ENCODE measurements at places on chromosomes 4 and X.
A peak's percentile ranks its signal among the peaks of the same experiment; 100 is the strongest.

DNA sequence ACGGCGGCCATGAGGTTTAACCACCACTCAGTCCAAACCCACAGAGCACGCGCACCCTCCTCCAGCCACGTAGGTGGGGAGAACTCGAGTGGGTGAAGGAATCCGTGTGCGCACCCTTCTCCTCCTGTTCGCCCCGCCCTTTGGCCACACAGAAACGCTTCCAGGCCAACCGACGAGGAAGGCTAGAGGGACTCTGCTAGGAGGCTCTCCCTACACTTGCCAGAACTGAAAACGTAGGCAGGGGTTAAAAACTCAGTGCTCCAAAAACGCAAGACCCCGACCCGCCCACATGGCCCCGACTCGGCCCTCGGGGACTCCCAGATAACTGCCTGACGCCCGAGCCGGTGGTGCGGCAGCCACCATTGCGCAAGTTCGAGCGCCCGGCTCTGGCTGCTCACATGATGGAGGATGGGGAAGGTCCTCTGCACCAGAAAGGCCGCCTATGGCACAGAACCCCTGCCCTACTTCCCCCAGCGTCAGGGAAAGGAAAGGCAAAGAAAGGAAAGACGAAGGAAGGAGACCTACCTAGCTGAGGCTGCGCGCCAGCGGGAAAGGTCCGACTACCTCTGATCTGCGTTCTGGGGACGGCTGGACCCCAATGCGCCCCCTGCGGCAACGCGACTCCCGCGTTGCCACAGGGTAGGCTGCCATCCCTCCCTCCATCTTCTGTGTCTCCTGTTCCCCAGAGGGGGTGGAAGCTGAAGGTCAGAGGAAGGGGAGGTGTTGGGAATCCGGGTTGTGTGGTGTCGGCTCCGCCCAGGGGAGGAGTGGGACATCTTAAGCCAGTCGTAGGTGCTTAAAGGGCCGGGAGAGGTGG, 201.9 kb upstream of the AGTR2 start:
- DNase-seq: peak; percentile 57

DNA sequence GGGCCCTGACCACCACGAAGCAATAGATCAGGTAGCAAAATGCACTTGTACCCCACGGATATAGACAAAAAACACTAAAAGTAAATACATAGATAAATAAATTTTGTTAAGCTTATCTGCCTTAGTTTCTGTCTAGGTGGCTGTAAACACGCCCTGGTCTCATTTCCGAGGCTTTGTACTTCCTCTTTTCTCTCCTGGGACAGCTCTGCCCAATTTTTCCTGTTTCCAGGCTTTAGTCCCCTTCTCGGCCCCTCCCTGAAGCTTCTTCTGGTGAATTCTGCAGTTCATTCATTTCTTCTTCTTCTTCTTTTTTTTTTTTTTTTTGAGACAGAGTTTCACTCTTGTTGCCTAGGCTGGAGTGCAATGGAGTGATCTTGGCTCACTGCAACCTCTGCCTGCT, 73.4 kb upstream of the STOX2 start:
- DNase-seq: no peak

DNA sequence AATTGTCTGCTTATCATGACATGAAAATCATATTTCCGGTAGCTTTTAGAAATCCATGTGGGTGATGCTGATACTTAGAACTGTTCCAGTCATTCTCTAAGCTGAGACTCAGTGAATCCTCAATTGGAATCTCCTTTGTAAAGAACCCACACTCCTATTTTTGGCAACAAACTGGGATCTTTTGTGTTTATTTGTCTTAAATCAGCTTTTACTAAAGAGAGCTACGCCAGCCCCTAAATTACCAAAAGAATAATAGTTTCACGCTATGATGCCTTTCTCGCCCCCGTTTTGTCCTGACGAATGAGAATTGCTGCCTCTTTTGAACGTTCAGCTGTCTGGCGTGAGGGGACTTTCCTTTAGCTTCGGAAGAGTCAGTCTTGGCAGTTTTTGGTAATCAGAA, 195.9 kb downstream of the SHOX start:
- no peak for DNase-seq

DNA sequence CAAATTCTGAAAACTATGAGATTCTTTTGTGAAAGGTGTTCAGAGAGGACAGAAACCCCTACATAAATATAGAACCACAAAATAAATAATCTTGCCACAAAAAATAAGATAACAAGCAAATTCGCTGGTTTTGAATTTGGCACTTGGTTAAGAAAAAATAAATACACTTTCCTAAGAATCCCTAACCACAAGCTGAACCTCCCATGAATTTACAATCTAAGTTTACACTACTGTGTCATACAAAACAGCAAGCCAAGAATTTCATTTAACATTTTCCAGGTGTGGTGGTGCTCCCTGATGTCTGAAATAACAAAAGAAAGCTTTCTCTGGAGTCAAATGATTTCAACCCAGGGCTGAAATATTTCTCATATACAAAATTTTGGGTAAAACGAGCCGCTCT, 121.0 kb downstream of the KCNIP4 start:
- no peak for DNase-seq

GRCh38 chrX:53211391-53211978, 13.5 kb downstream of the KDM5C start:
- no peak for DNase-seq

- DNase-seq: no peak
Measured at GRCh38 chr4:124266721-124267120, 445.8 kb downstream of the ANKRD50 start.

DNA sequence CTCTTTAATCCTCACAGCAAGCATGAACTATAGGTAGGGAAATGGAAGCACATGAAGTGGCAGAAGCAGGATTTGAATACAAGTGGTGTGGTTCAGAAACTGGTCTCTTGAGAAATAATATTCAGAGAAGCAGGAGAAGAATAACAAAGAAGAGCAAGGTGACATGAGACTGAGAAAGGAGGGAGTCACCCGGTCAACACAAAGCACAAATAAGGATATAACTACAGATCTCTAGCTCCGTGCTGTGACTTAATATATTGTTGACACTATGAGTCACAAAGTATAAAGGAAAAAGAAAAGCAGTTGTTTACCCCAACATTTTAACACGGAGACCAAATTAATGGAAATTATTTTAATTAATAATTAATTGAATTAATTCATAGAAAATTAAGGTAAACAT, 204.5 kb downstream of the CPE start:
- peak; percentile 15 for DNase-seq

GRCh38 chr4:11368701-11369115, 60.0 kb downstream of the HS3ST1 start:
- DNase-seq: no peak

DNA sequence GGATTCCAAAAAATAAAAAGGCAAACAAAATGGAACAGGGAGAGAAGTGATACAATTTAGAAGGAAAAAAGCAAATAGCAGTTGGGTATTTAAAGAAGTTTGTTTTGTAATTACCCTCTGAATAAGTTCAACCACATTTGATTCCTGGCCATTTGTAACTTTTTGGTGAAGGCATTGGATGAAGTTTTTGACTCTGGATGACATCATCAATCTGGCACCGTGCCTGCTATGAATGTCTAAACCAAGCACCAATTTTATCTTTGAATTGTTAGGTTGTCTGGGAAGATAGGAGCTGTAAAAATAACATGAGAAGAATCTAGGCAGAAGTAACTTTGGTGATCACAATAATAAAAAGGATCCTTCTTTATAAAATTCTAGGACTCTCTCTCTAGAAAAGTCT, 29.5 kb downstream of the TMPRSS11A start:
- DNase-seq: no peak

GRCh38 chr4:158778156-158778711, 9.4 kb downstream of the FNIP2 start:
- no peak for DNase-seq

- no peak for DNase-seq
Measured at GRCh38 chr4:8045909-8046308, 106.2 kb upstream of the AFAP1 start.

DNA sequence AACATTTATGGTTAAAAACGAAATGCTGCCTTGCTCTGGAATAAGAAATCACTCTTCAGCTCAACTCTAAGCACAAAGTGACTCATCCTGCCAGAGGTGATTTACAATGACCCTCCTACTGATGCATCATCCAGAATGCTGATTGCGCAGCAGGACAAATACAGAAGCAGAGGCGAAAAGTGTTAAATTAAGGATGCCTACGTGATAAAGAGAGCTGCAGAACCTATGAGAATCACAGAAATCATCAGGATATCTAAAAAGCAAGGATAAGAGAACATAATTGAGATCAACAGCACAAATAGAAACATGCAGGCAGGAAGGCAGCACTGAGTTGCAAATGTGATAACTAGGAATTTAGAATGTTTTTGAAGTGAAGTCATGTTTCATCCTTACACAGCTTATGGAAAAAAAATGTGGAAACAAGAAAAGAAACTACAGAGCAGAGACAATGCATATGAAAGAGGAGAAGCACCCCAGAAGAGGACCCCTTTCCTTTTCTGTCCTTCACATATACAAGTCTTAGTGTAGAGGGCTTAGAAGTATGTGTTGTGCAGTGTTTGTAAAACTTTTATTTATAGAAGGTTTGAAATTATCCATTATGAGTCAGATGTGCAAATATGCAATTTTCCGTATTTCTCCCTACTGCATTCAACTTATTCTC, 188.4 kb downstream of the SLC7A11 start:
- DNase-seq: peak; percentile 89

DNA sequence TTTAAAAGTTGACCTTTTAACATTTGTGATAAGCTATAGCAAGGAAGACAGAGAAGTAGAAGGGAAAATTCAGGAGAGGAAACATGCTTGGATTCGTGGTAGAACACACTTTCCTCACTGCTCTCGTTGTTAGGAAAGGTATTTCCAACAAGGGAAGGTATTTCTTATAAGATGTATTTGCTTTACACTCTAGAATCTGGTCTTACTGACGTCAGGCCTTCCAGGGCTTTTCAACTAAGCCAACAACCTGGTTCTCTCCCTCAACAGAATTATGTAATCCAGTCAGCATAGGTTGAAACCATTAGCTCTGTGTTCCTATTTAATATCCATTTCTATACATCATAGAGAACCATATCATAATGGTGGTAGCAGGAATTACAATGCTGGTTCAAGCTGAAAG, 241.9 kb downstream of the SLC39A8 start:
- DNase-seq: no peak

- DNase-seq: peak; percentile 95
Measured at GRCh38 chr4:145619639-145619996, 433 bp downstream of the MMAA start.

- no peak for DNase-seq
Measured at GRCh38 chrX:142637206-142637605, 388.5 kb upstream of the SPANXN4 start.

- peak; percentile 15 for DNase-seq
Measured at GRCh38 chrX:53284684-53285447, 3.5 kb upstream of the IQSEC2 start.

DNA sequence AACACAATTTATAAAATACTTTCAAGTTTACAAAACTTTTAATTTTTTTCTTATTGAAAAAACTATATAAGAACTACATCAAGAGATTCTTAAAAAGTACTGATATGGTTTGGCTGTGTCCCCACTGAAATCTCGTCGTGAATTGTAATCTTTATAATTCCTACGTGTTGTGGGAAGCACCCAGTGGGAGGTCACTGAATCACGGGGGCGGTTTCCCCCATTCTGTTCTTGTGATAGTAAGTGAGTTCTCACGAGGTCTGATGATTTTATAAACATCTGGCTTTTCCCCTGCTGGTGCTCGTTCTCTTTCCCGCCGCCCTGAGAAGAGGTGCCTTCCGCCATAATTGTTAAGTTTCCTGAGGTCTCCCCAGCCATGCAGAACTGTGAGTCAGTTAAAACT, 88.5 kb downstream of the FRAS1 start:
- DNase-seq: peak; percentile 29

- DNase-seq: no peak
Measured at GRCh38 chrX:68112321-68112720, 321.0 kb downstream of the OPHN1 start.

- DNase-seq: no peak
Measured at GRCh38 chr4:6826781-6827508, 44.4 kb downstream of the KIAA0232 start.

- DNase-seq: no peak
Measured at GRCh38 chr4:36388710-36389109, 107.3 kb downstream of the DTHD1 start.

DNA sequence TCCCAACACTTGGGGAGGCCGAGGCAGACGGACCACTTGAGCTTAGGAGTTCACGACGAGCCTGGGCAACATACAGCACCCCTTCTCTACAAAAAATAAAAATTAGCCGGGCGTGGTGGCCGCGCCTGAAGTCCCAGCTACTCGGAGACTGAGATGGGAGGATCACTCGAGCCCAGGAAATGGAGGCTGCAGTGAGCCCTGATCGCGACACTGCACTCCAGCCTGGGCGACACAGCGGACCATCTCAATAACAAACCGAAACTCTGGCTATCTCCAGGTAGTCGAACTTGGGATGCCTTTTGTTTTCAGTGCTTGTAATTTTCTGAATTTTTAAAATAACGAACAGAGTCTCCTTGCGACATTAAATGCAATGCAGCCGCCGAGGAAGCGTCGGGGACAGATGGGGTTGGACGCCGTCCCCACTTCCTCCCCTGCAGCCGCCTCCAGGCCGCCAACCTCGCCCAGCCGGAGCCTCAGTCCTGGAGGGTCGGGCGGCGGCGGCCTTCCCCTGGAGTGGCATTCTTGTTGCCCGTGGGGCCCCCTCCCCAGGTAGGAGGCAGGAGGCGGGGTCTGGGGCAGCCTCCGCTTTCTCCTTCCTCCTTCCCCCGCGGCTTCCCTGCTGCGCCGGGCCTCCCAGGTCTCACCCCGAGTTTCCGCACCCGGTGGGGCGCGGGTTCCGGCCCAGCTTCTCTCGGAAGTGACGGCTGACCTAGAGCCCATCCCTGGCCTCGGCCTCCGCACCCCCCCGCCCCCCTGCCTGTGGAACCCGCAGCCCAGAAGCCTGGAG, 14.6 kb downstream of the HMX1 start:
- DNase-seq: no peak

- DNase-seq: no peak
Measured at GRCh38 chrX:115522952-115523351, 38.0 kb upstream of the PLS3 start.

- no peak for DNase-seq
Measured at GRCh38 chr4:67320645-67321044, 224.7 kb downstream of the CENPC start.

DNA sequence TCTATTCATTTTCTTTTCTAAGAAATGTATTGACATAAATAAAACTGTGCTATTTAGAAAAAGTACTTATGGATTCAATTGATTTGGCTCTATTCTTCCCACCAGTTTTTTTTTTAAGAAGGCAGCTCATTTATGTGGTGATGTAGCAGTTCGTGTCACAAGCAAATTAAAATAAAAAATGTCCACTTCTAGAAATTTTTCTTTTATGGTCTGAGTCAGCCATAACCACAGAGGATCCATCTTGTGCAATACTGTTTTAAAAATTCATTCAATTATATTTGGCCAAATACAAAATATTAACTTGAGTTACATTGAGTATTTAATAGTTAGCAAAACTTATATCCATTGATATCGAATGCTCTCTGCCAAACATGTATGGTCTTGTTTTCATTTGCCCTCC, 207.9 kb upstream of the FAT1 start:
- peak; percentile 17 for DNase-seq

All from renal cortical epithelial cell (primary cell).